ENCODE measurements at places on chromosomes 5 and 9.
A peak's percentile ranks its signal among the peaks of the same experiment; 100 is the strongest.

DNA sequence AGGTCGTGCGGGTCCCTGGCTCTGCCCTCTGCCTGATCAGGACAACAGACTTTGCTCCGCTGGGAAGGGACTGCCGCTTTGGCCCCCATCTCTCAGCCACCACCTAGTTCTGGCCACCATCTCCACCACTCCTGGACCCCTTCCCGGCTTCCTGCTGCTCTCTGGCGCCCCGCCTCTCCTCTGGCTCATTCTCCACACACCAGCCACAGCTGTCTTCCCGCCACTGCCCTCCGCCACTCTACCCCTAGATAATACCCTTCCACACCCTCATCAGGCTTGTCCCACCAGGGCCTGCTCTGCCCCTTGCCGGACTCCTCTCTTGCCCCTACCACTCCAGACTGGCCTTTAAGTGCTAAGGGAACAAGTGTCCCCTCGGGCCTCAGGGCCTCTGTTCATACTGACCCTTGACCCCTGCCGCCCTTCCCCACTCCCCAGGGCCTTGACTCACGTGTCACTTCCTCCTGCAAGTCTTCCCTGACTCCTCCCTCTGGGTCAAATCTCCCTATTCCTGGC, 3.0 kb upstream of the CDX1 start:
- DNase-seq: peak; percentile 88

DNA sequence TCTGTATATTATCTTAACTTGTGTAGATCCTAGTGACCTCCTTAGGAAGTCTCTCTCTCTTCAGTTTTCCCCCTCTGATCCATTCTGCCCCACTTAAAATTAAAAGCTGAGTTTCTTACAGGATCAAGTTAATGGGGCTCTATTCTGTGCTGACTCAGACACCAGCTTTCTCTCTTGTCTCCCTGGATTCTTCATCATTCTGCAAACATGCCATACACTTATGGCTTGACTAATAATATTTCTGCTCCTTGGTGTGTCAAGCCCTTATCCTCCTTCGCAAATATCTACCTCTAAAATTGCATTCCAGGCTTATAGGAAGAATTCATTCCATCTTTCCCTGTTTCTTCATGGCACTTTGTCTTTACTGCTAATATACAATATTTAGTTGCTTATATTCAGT, 18.1 kb downstream of the LRRC70 start:
- no peak for DNase-seq

DNA sequence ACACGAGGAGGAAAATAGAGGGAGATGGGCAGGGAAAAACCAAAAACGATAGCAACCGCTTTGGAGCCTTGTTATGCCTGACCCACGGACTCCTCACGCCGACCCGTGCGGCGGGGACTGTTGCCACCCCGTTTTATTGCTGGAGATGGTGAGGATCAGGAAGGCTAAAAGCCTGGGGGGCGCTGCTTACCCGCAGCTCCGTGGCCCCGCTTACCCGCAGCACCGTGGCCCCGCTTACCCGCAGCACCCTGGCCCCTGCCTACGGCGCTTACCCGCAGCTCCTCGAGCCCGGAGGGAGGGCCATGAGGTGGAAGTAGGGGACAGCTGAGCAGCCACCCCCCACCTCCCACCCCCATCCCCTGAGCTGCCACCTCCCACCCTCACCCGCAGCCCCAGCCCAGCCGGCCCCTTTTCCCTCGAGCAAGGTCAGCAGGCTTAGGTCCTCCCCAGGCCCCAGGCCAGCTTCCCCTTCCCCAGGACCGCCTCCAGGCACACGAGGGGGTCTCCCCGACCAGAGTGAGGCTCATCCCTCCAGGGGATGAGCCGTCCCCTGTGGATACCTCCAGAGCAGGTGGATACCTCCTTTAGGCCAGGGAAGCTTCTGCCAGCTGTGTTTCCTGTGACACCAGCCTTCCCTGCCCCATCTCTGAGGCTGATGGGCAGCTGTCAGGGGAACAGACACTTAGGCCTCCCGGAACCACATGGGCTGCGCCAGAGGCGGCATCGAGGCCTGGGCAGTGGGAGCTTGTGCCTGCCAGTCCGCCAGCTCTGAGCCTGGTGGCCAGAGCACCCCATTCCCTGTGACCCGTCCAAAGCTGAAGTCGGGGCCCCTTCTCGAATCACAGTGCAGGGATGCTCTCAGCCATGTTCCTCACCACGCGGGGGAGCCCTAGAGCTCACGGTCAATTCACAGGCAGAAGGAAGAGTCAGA, 92.3 kb downstream of the LMX1B start:
- DNase-seq: no peak

DNA sequence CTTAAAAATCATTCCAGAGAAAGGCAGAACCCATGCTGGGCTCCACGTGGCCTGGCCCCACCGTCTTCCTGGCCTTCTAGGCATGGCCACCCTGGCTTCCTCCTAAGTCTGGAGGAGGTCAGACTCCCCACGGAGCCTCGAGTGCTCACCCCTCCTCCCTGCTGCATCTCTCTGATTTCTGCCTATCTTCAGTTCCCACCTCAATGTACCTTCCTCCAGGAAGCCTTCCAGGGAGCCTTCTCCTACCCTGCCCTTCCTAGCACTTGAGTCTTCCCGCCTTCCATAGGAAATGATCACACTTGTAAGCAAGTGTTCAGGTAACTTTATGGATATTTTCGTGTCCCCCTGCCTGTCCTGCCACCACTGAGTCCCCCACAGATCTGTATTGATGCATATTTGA, 92.0 kb downstream of the MVB12B start:
- DNase-seq: no peak

- DNase-seq: peak; percentile 57
Measured at GRCh38 chr5:152514827-152515397, 109.8 kb upstream of the NMUR2 start.

DNA sequence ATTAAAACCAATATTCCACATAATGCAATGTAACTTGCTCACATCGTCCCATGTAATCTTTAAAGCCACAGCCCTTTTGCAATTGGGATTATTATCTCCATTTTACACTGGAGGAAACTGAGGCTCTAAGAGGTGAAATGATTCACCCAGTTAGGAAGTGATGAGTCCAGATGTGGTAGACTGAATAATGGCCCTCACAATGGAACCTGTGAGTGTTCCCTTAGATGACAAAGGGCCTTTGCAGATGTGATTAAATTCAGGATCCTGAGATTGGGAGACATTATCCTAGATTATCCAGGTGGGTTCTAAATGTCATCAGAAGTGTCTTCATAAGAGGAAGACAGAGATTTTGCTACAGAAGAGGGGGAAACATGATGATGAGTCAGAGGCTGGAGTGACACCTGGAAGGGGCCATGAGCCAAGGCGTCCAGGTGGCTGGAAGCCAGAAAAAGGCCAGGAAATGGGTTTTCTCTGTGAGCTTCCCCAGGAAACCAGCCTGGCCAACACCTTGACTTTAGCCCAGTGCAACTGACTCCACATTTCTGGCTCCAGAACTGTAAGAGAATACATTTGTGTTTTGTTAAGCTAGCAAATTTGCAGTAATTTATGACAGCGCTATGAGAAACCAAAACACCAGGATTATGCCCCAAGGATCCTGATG, 139.1 kb downstream of the KCNIP1 start:
- peak; percentile 12 for DNase-seq

GRCh38 chr9:122109035-122109813, 16.1 kb upstream of the TTLL11 start:
- no peak for DNase-seq

GRCh38 chr5:54993318-54993717, 7.9 kb upstream of the ESM1 start:
- no peak for DNase-seq

GRCh38 chr5:112995764-112996618, 19.4 kb downstream of the DCP2 start:
- peak; percentile 77 for DNase-seq

DNA sequence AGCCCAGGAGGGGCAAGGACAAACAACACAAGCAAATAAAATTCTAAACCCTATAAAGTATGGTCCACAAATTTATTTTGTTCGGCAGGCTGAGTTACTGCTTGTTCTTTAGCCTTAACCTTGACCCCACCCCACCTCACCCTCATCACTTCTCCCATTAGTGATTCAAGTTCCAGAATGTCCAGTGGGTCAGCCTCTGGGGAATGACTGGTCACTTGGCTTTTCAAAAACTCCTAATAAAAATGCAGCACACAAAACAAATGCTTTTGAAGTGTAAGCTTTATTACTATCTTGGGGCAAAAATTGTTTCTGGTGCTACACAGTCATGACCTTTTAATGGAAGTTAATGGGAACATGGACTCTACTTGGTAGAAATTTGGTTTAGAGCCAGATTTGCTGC, 142.1 kb downstream of the MPDZ start:
- DNase-seq: no peak

- peak; percentile 66 for DNase-seq
Measured at GRCh38 chr9:116860509-116861120, 173.5 kb downstream of the TRIM32 start.

- no peak for DNase-seq
Measured at GRCh38 chr9:36874921-36875320, 159.1 kb downstream of the PAX5 start.

GRCh38 chr5:171445644-171446516, 26.4 kb downstream of the FGF18 start:
- DNase-seq: no peak

GRCh38 chr5:153824909-153825308, 213.8 kb downstream of the FAM114A2 start:
- DNase-seq: no peak

GRCh38 chr9:134322781-134323241, 3.4 kb upstream of the RXRA start:
- no peak for DNase-seq

DNA sequence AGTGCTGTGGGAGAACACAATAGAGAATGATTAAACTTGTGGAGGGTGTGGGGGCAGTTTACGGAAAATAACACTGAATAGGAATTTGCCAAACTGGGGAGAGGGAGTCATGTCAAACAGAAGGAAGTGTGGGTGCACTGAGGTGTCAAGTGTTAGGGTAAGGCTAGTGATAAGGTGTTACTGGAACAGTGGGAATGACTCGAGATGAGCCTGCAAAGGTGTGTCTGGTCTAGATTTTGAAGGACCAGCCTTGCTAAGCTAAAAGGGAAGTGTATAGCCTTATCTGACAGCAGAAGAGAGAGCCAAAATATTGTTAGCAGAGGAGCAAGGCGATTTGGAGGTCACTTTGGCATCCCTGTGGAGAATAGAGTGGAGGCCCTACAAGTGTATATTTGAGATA, 4.2 kb downstream of the CNOT6 start:
- DNase-seq: no peak

GRCh38 chr5:140249536-140249935, 53.4 kb downstream of the PFDN1 start:
- no peak for DNase-seq

DNA sequence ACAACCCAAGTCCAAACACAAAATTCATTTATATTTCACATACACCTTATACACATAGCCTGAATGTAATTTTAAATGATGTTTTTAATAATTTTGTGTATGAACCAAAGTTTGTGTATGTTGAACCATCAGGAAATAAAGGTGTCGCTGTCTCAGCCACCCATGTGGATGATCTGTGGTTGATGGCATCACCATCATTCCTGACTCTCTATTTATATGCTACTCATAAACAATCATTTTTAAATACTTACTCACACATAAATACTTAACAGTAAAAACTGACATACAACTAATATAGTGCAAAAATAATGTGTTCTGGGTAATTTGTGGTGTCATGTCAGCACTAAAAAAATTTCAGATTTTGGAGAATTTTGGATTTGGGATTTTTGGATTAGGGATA, 38.4 kb downstream of the SMC5 start:
- no peak for DNase-seq

GRCh38 chr5:143462431-143462830, 58.9 kb upstream of the NR3C1 start:
- DNase-seq: no peak

GRCh38 chr5:65760504-65761275, 38.7 kb downstream of the NLN start:
- DNase-seq: no peak

- DNase-seq: no peak
Measured at GRCh38 chr9:83656032-83656680, 33.2 kb downstream of the IDNK start.

DNA sequence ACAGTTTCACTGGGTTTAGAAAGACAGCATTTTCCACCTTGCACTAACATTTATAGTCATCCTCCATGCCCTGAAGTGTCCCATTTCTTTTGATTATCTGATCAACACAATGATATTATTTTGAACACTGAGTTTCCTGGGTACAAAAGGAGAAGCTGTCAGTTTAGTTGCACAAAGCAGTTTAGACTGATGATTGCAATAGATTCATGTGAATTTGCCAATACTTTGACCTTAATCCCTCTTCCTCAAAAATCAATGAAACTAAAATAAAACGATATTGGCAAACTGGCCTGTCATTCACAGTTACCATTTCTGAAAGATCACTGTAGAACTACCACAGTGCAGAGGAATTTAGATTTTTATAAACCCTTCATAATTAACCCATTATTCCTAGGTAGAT, 34.2 kb upstream of the RASGRF2 start:
- no peak for DNase-seq

DNA sequence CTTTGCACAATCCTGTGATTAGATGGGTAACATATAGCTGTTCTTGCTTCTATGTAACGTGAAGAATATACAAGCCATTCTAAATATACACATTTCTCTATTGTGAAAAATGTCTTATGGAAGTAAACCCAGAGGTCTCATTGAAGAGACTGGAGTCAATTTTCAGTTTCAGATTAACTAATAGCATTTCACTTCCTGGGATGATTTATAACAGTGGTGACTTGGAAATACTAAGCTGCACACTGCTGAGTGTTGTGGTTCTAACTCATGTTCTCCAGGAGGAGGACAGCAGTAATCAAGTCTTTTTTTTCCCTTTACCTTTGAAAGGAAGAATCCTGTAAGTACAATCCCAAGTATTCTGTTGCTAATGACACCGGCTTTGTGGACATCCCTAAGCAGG, 3.3 kb downstream of the CTSL start:
- no peak for DNase-seq

GRCh38 chr5:72951671-72952468, 4.0 kb upstream of the FCHO2 start:
- DNase-seq: no peak

DNA sequence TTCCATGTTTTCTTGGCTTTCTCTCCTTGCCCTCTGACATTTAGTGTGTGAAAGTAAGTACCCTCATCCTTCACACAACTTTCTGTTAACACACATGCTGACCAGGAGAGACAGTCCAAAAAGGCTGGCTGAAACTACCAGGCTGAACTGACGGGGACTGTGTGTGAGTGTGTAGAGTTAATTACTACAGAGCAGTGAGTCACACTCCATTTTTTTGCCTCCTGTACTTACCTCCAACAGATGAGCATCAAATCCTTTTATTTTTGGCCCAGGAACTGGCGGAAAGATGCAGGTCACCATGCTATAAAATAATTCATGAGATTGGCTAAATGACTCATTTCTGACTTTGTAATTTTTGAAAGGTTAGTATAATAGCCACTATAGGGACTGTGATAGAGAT, 20.2 kb upstream of the AGXT2 start:
- DNase-seq: no peak

- no peak for DNase-seq
Measured at GRCh38 chr5:181198905-181199519, 6.0 kb downstream of the TRIM7 start.

GRCh38 chr9:131312822-131313770, 23.6 kb downstream of the PLPP7 start:
- DNase-seq: no peak

- DNase-seq: no peak
Measured at GRCh38 chr9:109272745-109273144, 48.1 kb downstream of the EPB41L4B start.
